ENCODE measurements at places on chromosomes 12 and 14.

GRCh38 chr12:54251667-54252284, 28.1 kb downstream of the CBX5 start:
- peak; percentile 19 for DNase-seq

DNA sequence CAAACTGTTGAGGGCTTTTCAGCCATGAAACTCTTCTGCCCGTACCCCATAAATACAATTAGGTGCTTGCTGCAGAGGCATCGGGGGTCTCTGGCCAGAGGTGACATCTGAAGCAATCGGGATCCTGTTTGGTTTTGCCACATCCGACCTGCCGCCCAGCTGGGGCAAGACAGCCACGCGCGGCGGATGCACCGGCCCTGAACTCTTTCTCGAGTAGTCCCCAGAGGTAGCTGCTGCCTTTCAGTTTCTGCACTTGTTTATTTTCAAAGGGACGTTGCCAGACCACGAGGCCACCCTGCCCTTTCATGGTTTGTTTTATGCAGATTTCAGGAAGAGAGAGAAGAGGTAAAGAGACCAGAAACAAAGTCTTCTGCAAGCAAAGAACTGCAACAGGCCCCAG, 10.6 kb upstream of the MLXIP start:
- no peak for DNase-seq

- DNase-seq: no peak
Measured at GRCh38 chr12:89153341-89153740, 199.0 kb downstream of the DUSP6 start.

DNA sequence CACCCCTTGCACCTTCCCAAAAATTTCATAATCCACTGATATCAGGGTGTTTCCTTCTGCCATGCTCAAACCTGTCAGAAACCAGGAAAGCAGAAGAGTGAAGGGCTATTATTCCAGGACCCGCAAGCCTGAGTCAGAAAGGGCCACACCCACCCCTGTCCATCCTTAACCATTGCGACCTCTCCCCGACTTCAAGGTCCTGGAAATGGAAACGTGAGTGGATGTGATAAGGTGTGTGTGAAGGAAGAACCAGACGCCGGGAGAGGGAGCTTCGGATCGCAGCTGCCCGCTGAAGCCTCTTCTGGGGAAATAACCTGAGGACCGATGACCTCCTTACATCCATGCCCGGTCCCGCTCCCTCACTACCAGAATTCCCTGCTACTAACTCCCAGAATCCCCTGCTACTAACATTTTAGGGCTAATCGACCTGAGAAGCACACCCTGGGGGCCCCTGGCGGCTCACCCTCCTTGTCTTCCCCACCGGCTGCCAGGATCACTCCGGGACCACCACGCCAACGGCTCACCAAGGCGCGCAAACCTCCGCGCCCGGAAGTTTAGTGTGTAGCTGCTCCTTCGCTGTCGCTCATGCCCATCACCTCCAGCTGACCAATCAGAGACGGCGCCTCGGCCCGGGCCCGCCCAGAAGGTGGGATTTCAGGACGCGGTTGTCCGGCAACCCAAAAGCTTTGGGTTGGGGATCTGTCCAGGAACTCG, at the start of gene ACYP1:
ACYP1 (minus strand) TSS at position 534 of the 714 bp plus-strand sequence; CDS start at position 63, 471 bp downstream.
- DNase-seq: peak; percentile 94

GRCh38 chr14:35944847-35945246, 118.7 kb downstream of the BRMS1L start:
- peak; percentile 21 for DNase-seq

DNA sequence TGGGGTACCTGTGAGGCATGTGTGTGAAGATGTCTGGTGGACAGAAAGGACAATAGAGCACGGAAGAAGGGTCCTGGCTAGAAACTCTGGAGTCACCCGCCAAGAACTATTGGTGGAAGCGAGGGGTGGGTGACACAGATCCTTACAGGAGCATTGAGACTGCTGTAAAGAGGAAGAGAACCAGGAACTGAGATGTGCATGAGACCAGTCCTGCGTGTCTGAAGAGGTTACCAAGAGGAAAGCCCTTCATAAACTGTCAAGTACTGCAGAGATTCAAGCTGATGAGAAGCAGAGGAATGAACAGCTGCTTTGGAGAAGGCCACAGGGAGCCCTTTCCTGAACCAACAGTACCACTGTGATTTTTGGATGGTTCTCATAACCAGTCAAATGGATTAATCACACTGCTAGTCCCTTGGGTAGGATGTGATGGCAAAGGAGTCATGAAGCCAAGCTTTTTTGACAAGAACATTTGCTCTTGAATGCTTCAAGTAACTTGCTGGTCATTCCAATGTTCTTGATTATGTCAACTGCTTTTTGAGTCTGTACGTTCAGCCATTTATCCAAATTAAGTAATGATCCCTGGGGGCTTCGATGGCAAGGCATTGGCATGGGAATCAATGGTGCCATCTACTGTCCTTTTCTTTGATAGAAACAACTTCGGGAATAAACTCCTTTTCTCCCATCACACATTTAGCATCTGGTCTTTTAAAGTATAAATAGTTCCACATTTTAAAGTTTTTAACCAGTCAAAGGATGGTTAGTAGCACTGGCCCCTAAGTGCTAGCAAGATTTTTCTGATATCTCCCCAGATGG, 42.9 kb downstream of the GPR135 start:
- peak; percentile 65 for DNase-seq

DNA sequence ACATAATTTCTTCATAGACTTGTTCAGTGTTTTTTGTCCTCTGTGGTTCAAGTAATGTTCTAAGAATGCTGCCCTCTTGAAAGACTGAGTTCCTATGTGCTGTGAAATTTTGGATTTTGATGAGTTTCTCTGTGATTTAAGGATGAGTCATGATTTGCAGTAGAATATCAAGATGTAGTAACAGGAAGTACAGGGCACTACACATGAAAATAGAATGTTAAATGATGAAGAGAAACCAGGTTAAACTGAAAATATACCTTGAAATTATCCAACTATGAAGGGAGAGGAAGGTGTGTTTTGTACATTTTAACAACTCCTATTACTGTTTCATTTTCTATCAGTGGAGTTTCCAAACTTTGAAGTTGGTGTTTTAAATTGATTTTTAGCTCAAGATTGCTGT, 4.8 kb downstream of the ELK3 start:
- DNase-seq: no peak

DNA sequence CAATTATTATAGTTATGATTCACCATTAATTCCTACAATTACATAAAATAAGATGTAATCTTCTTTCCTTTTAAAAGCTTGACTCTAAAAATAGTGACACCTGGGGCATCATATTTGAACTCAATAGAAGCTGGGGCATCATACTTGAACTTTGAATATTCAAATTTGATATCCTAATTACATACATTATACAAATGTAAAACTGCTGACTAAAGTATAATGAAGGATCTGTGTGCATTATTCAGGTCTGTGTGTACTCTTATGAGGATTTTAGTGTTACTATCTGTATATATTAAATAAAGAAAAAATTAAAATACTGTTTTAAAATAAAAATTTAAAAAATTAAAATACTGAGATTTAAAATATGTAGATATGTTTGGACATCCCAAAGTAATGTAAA, 696.9 kb upstream of the FBXO33 start:
- DNase-seq: no peak

DNA sequence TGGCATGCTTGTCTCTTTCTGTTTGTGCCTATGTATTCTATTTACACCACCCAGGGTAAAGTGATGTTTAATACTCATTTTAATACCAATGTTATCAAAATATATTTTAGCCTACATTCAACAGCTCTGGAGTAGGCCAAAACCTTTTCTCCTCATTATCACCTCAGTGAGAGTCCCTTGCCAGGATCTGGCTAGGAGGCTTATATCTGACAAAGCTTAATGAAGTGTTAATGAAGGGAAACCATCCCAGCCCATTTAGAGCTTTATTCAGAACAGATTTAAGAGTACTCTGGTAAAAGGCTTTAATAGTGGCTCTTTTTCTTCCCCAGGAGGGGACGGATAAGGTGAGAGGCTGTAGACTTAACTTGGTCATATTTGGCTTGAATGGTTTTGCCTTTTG, 137.6 kb downstream of the GRIN2B start:
- no peak for DNase-seq

- no peak for DNase-seq
Measured at GRCh38 chr14:99413911-99414310, 66.7 kb downstream of the SETD3 start.
